Transverse colon (tissue), 4 donors: ENCODE measurements at places on chromosomes 3 and 15.

DNA sequence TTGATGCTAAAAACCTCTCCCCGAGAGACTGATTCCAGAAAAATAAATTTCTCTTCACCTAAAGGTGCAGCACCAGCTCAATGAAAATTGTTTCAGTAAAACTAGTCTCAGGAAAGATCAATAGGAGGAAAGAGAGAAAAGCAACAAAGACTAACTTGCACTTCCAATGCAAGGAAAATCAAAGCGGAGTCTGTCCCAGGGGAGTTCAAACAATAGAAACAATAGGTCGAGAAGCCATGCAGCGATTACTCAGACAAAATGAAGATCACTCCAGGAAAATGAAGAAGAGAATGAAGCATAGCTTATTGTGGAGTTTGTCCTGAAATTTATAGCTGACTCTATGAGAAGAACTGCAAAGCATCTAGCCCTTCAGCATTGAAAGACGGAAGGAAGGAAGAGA lies 105.1 kb upstream of the FRMD4B start:
- H3K4me3 ChIP-seq: no peak overlapping the region
- H3K27ac ChIP-seq: no peak overlapping the region
- no peaks in the 10 kb centered on the region for H3K36me3 ChIP-seq
- DNase-seq: no peak
- H3K27me3 ChIP-seq: no peaks in the 10 kb centered on the region

GRCh38 chr3:170480111-170480510 lies 61.4 kb downstream of the CLDN11 start:
- H3K27ac ChIP-seq: no peak overlapping the region
- DNase-seq: no peak
- no peaks in the 10 kb centered on the region for H3K4me1 ChIP-seq
- H3K36me3 ChIP-seq: no peaks in the 10 kb centered on the region
- H3K27me3 ChIP-seq: no peaks in the 10 kb centered on the region
- no peak overlapping the region for H3K4me3 ChIP-seq

DNA sequence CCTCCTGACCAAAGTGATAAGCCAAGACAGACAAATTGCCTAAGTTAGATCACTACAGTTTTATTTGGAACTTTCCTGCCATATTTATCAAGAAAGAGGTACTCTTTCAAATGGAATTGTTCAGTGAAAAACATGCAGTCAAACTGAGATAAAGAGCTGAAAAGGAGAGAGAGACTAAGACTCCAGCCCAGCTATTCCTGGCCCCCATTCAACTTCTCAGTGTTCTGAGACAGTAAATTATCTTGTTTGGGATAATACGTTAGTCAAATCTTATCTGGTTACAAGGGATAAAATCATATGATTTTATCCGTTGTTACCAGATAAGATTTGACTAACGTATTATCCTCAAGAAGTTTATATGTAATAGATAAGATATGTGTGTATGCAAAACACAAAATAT lies 67.6 kb upstream of the CMC1 start:
- H3K27ac ChIP-seq: no peak overlapping the region
- no peak for DNase-seq
- H3K4me1 ChIP-seq: no peaks in the 10 kb centered on the region

DNA sequence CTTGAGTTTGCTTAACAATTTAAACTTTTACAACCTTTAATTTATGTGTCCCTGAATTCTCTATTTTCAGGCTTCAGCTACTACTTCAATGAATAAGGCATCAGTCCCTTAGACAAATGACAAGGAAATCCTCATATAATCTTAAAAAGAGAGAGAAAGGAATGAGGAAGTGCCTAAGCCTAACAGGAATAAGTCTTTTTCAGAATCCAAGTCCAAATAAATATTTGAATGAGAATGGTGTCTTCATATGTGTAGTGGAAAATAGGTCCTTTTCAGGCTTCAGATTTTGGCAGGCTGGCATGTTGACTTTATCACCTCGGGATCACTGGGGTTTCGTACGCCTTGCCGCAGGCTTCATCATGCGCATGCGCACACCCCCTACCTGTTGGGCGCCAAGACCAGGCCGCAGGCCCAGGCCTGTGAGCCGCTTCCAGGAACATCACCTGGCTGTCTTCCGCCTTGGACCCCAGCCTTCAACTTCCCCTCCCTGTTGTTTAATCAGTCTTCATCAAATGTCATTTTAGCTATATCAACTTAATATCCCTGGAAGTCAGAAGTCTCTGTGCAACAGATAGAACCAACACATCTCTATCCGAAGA lies 334.5 kb downstream of the SOX2 start:
- no peaks in the 10 kb centered on the region for H3K27me3 ChIP-seq
- no peaks in the 10 kb centered on the region for H3K4me1 ChIP-seq
- H3K27ac ChIP-seq: no peak overlapping the region
- H3K4me3 ChIP-seq: no peak overlapping the region
- H3K36me3 ChIP-seq: no peaks in the 10 kb centered on the region

- DNase-seq: no peak
- no peaks in the 10 kb centered on the region for H3K27me3 ChIP-seq
- no peaks in the 10 kb centered on the region for H3K36me3 ChIP-seq
- H3K4me1 ChIP-seq: no peaks in the 10 kb centered on the region
- H3K4me3 ChIP-seq: no peak overlapping the region
- no peak overlapping the region for H3K27ac ChIP-seq
These were observed 92.1 kb upstream of the PLAAT1 start for GRCh38 chr3:193148688-193149473.

DNA sequence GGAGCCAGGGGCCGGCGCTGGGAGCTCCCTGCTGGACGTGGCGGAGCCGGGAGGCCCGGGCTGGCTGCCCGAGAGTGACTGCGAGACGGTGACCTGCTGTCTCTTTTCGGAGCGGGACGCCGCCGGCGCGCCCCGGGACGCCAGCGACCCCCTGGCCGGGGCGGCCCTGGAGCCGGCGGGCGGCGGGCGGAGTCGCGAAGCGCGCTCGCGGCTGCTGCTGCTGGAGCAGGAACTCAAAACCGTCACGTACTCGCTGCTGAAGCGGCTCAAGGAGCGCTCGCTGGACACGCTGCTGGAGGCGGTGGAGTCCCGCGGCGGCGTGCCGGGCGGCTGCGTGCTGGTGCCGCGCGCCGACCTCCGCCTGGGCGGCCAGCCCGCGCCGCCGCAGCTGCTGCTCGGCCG lies 1.5 kb downstream of the SMAD6 start:
- H3K27me3 ChIP-seq: no peaks in the 10 kb centered on the region
- peaks cover 51% of the 10 kb centered on the region for H3K4me1 ChIP-seq
- H3K36me3 ChIP-seq: no peaks in the 10 kb centered on the region
- peak overlapping the region; percentile 75 for H3K4me3 ChIP-seq
- peak overlapping the region; percentile 92 for H3K27ac ChIP-seq

- no peaks in the 10 kb centered on the region for H3K36me3 ChIP-seq
- H3K4me1 ChIP-seq: peaks cover 6% of the 10 kb centered on the region
- no peak for DNase-seq
These were observed 30.5 kb downstream of the RAD54L2 start for GRCh38 chr3:51568996-51569395.

DNA sequence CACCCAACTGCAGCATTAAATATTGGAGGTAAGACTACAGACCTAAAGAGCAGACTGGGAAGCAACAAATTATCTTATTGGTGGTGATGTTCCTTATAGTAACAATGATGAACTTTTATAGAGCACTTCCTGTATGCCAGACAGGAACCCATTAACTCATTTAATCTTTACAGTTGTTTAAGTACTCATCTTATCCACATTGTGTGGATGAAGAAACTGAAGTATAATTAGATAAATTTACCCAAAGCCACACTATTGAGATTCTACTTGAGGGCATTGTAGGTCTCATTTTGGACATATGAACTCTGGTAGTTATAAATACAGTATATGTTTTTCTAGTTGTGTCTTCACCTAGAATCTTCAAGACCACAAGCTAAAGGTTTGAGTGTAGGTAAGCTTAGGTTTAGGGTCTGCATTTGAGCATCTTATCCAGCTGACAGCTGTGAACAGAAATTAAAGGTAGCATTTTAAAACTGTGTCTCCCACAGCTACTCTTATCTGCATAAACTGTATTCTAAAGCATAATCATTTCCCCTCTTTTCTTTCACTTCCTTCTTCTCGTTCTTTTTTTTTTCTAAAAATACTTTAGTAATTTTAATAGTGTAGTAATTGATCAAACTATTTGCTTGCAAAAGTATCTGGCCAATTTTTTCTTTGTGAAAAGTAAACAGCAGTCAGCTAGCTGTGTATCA lies 138.2 kb downstream of the UBE2E2 start:
- peaks cover 8% of the 10 kb centered on the region for H3K4me1 ChIP-seq
- no peak overlapping the region for H3K27ac ChIP-seq
- no peaks in the 10 kb centered on the region for H3K36me3 ChIP-seq
- DNase-seq: no peak
- H3K4me3 ChIP-seq: no peak overlapping the region

- peak within 1 kb of the TSS; percentile 62 for H3K4me3 ChIP-seq
- no peaks in the 10 kb centered on the region for H3K36me3 ChIP-seq
- H3K4me1 ChIP-seq: peaks cover 8% of the 10 kb centered on the region
- peaks cover 14% of the 10 kb centered on the region for H3K27me3 ChIP-seq
- peak within 1 kb of the TSS; percentile 52 for H3K27ac ChIP-seq
These were observed at the start of gene ANKDD1A for GRCh38 chr15:64911311-64912186. ANKDD1A (plus strand) TSS chr15:64911902; CDS start chr15:64911931, 29 bp downstream.

DNA sequence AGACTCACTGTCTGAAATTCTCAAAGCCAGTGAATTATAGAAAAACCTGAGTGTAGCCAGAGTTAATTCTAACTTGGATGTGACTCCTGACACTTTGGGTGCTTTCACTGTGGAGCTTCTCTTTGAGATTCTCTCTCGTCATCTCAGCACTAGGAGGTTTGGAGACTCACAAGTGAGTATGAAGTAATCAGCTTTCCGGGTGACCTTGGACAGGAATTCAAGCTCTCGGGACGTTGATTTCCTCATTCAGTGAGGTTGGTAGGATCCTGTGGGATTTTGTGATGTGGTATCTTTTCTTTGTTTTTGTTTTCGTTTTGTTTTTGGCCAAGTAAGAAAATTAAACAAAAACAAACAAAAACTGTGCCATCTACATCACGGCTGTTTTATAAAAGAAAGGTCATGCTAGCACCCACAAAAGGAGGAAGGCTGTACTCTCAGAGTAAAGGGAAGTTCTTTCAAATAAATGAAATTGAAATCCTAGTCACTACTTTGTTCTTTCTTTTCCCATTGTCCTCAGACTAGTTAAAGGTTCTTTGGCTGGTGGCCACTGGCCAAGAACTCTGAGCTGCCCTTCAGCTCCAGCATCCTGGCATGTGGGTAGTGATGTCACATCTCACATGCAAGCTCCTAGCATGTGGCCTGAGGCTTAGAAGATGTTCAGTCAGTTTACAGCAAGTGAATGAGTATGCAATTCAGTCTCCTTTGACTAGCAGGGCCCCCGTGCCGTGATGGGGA lies 263.3 kb upstream of the TPM1 start:
- no peaks in the 10 kb centered on the region for H3K27me3 ChIP-seq
- H3K4me1 ChIP-seq: peaks cover 6% of the 10 kb centered on the region
- DNase-seq: no peak
- no peak overlapping the region for H3K27ac ChIP-seq
- H3K36me3 ChIP-seq: no peaks in the 10 kb centered on the region

DNA sequence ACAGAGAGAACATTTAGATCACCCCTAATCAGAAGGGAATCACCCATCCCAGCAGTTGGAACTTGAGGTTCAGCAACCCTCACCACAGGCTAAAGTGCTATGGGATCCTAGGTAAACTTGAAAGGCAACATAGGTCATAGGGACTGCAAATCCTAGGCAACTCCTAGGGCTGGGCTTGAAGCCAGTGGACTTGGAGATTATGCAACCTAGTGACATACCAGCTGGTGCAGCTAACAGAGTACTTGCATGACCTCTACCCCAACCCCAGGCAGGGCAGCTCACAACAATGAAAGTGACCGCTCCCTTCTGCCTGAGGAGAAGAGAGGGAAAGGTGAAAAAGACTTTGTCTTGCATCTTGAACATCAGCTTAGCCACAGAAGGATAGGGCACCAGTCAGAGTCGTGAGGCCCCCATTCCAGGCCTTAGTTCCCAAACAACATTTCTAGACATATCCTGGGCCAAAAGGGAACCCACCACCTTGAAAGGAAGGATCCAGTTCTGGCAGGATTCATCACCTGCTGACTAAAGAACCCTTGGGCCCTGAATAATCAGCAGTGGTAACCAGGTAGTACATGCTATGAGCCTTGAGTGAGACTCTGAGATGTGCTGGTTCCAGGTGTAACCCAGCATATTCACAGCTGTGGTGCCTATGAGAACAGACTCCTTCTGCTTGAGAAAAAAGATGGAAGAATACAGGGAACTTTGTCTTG lies 37.6 kb upstream of the FBN1 start:
- H3K36me3 ChIP-seq: no peaks in the 10 kb centered on the region
- H3K4me3 ChIP-seq: no peak overlapping the region

- H3K4me3 ChIP-seq: no peak overlapping the region
- peak; percentile 63 for DNase-seq
- H3K27me3 ChIP-seq: no peaks in the 10 kb centered on the region
- H3K4me1 ChIP-seq: peaks cover 52% of the 10 kb centered on the region
- no peaks in the 10 kb centered on the region for H3K36me3 ChIP-seq
- H3K27ac ChIP-seq: peak overlapping the region; percentile 93
These were observed 4.0 kb upstream of the FAM3D start for GRCh38 chr3:58670506-58671135.

GRCh38 chr3:125556314-125556713 lies 36.3 kb upstream of the SNX4 start:
- H3K27me3 ChIP-seq: no peaks in the 10 kb centered on the region
- H3K4me1 ChIP-seq: no peaks in the 10 kb centered on the region
- peaks cover 3% of the 10 kb centered on the region for H3K36me3 ChIP-seq
- no peak overlapping the region for H3K27ac ChIP-seq
- H3K4me3 ChIP-seq: no peak overlapping the region
- no peak for DNase-seq
